Smooth muscle cell of the pulmonary artery (primary cell): ENCODE measurements at places on chromosomes 11 and 22. TPM values are rescaled to one million over a fixed set of nuclear protein-coding genes. Genes with fewer than 3 reads are reported as not detected.

The OR8D1 gene
- total RNA-seq, result not detected in 2 replicates

The USP47 gene
- total RNA-seq, result 93.6 and 93.9 TPM in 2 replicates

The OR52E8 gene
- 0.13 TPM in 1 of 2 replicates, not detected in the other for total RNA-seq

The NCAPD3 gene
- 15.2 and 16.7 TPM in 2 replicates for total RNA-seq

The ADAMTS15 gene
- 28.8 and 94.9 TPM in 2 replicates for total RNA-seq

The CTSD gene
- 782 and 876 TPM in 2 replicates for total RNA-seq

The GTF2H1 gene
- 58.8 and 64.6 TPM in 2 replicates for total RNA-seq

The MFNG gene
- 0.07 and 0.30 TPM in 2 replicates for total RNA-seq

The A4GALT gene
- 13.0 and 41.2 TPM in 2 replicates for total RNA-seq

The CNGA4 gene
- 0.07 and 0.17 TPM in 2 replicates for total RNA-seq

The OR8H3 gene
- total RNA-seq, result not detected in 2 replicates

The CST6 gene
- 2.9 and 6.1 TPM in 2 replicates for total RNA-seq

The SLC6A5 gene
- total RNA-seq, result not detected in 2 replicates

The TCN2 gene
- 5.5 and 7.4 TPM in 2 replicates for total RNA-seq

The FXYD2 gene
- total RNA-seq, result not detected in 2 replicates

The CARD10 gene
- 0.91 and 3.4 TPM in 2 replicates for total RNA-seq
